ENCODE measurements at places on chromosomes 5 and 9.

GRCh38 chr5:103847060-103847459 is 284.5 kb upstream of the NUDT12 start:
- no peak for DNase-seq

DNA sequence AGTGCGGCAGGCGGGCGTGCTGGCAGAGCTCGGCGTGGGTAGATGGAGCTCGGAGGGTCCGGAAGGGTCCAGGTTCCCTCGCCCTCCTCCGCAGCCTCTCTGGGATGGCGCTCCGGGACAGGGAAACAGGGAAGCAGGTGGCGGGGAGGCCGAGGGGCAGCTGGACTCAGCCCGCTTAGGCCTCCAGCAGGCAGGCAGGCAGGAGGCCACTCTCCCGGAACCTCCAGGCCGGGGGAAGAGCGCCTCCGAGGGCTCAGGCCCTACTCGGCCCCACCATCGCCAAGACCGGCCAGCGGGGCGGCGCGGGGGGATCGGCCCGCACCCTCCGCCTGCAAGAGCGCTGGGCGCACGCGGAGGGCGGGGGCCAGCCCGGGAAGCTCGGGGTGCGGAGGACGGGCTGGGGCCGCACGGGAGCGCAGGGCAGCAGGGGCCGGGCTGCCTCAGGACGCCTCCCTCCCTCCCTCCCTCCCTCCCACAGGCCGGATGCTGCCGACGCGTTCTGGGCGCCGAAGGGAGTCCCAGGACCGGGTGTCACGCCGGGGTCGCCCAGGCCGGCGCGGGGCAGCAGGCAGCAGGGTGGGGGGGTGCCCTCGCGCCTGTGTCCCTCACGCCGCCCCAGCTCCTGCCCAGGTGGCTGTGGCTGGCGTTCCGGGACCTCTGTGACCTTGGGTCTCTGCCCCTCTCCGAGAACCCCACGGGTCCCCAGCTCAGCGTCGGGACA is 977 bp downstream of the MGAT4B start:
- DNase-seq: no peak

- no peak for DNase-seq
Observed at GRCh38 chr9:79352322-79352721, 219.4 kb upstream of the TLE4 start.

GRCh38 chr9:110148891-110149290 is 59.1 kb downstream of the C9orf152 start:
- DNase-seq: no peak

- no peak for DNase-seq
Observed at GRCh38 chr9:112620388-112620787, 97.5 kb downstream of the INIP start.

GRCh38 chr5:150166650-150167511 is at the start of gene CDX1:
Gene CDX1 (plus strand): TSS chr5:150166778. CDS start chr5:150166877, 99 bp downstream.
- DNase-seq: no peak

GRCh38 chr5:88092958-88093605 is 175.6 kb downstream of the TMEM161B start:
- no peak for DNase-seq
